ENCODE measurements at places on chromosomes 2 and 18.

- DNase-seq, result no peak
Measured at GRCh38 chr2:127086990-127087790, 19.8 kb downstream of the BIN1 start.

DNA sequence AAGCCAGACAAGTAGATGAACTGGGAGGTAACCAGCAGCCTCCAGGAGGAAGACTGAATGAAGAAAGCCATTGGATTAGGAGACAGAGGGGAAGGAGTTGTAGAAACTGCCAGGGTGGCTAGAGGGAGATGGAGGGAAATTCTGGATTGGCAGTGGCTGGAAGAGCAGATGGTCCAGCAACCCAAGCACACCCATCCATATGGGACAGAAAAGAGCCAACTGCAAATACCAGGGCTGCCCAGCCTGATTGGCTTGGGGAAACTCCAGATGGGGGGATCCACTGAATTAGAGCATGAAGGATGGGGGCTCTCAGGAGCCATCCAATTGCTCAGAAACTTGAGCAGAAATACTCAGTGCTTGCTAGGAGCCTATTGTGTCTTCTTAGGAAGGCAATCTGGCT, 173.5 kb upstream of the EPB41L3 start:
- no peak for DNase-seq

DNA sequence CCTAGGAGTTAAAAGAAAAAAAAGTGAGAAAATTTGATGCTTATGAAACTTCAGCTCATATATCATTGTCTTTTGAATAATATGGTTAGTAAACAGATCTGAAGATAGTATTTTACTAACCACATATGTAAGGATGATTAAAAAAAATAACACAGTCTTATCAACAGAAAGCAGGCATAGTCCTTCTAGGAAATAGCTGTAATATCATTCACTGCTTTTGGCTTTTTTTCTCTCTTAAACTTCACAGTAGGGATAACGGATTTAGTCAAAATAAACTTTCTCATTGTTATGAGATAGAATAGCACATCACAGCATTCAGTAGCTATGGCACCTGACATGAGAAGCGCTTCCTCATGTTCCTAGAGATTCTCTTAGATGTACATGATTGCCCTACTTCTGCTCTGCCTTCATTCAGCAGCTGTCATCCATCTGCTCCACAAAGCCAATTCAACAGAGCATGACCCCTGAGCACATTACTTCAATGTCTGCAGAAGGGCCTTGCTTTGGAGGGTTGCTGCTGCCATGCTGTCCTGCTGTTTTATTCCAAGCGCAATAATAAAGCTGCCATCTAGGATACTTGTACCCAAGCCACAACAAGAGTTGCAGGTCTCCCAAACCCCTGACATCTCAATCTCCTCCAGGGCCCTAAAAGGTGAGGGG, 67.0 kb downstream of the TTC21B start:
- no peak for DNase-seq

DNA sequence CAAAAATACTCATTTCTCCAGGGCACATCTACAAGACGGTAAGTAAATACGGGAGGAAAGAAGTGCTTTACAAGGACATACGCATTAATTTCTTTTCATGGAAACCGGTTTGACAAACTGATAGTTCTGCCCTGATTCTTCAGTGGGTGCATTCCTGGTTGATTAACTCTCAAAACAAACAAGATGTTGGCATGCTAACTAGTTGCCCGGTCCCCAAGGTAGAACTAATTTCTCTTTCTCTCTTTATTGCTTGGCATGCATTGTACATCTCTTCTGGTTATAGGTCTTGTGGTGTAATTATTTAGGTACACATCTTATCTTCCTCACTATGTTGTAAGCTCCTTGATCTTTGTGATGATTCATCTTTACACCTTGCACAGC, 46.9 kb upstream of the SPATS2L start:
- no peak for DNase-seq

GRCh38 chr2:39913648-39914461, 134.8 kb upstream of the THUMPD2 start:
- peak; percentile 80 for DNase-seq

DNA sequence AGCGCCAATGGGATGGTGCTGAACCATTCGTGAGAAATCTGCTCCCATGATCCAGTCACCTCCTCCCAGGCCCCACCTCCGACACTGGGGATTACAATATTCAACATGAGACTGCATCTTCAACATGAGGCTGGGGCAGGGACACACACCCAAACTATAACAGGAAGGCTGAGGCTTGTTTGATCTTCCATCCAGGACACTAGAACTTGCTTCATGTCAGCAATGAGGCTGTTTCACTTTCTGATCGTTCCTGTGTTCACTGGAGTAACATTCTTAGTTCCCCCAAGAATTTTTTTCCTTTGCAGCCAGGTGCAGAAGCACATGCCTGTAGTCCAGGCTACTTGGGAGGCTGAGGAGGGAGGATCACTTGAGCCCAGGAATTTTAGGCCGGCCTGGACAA, 30.8 kb upstream of the SOX11 start:
- no peak for DNase-seq

- no peak for DNase-seq
Measured at GRCh38 chr2:172693037-172693436, 42.6 kb upstream of the RAPGEF4 start.

DNA sequence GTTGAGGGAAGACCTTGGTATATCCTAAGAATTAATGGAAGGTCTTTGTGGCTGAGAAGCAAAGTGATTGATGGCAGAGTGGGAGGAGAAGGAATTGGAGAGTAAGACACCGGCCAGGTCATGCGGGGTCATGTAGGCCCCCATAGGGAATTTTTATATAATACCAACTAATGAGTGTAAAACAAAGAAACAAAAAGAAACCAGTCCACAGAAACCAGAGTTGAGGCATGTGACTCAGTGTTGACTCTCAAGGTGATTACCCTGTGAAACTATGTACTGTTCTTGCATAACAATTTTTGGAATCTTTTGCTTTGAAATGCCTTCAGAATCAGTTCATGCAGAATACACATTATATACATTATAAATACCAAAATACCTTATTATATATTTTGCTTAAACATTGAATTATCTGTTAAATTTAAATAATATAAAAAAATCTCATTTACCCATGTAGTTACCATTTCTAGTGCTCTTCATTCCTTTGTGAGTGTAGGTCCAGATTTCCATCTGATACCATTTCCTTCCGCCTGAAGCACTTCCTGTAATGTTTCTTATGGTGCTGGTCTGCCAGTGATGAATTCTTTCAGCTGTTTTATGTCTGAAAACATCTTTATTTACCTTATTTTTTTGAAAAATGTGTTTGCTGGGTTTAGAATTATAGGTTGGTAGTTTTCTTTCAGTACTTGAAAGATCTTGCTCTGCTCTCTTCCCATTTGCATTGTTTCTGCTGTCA, 8.6 kb downstream of the CLIP4 start:
- no peak for DNase-seq

- no peak for DNase-seq
Measured at GRCh38 chr2:165161510-165161909, 42.3 kb downstream of the SCN3A start.
